ENCODE measurements at places on chromosomes 1 and 21. TPM values are rescaled to one million over a fixed set of nuclear protein-coding genes. Genes with fewer than 3 reads are reported as not detected.

DNA sequence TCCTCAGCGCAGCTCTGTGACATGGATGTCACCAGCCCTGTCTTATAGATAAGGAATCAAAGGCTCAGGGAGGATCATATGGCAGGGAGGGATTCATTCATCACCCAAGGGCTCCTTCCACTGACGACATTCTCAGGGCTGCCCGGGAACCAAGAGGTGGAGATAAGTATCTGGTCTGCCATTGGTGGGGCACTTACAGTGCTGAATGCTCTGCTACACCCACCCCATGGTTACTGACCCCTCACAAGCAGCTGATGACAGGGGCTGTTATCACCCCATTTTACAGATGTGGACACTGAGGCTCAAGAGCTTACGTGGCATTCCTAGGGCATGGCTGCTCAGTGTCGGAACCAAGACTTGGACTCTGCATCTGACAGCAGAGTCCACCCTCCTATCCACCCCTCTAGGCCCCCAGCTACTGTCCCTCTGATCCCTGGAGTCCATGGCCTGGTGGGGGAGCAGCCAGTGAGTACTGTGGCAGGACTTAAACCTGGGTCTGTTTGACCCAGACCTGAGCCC, 155.1 kb downstream of the PTPRU start:
- DNase-seq, result peak; percentile 24

- DNase-seq, result no peak
Observed at GRCh38 chr1:114530224-114530623, 19.2 kb upstream of the TRIM33 start.

Gene NBPF4
- total RNA-seq, result not detected

DNA sequence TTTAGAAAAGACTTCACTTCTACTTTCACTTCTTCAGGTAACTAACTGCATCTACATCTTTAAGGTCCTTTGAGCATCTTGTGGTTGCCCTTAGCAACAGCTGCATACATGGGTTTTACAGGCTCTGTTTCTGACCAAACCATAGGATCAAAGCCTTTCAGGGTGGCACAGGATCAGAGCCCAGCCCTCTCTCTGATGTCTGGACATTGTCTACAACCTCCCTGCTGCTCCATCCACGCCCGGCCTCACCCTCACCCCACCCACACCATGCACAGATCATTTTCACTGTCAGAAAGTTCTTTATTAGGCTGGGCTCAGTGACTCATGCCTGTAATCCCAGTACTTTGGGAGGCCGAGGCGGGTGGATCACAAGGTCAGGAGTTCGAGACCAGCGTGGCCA, 5.2 kb downstream of the NCF2 start:
- DNase-seq, result peak; percentile 47

DNA sequence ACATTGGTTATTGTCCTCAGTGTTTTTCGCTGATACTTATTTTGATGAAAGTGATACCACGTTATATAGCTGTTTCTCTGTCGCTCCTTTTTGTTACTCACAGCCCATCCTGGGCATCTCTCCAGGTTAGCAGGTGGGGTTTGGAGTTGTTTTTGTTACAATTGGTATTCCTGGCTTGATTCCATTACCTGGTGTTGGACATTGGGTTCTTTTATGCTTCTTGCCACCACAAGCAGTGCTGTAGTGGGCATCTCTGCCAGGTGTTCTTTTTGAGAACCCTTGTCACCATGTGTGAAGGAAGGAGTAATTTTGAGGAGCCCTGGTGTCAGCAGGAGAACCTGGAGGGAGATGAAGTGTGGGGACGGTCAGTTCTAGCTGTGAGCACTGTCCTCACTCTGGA, 47.5 kb upstream of the PWP2 start:
- DNase-seq, result peak; percentile 26

- DNase-seq, result no peak
Observed at GRCh38 chr1:94315552-94316116, 78.2 kb upstream of the ARHGAP29 start.

- DNase-seq, result no peak
Observed at GRCh38 chr1:116497656-116498055, 73.2 kb downstream of the CD58 start.

DNA sequence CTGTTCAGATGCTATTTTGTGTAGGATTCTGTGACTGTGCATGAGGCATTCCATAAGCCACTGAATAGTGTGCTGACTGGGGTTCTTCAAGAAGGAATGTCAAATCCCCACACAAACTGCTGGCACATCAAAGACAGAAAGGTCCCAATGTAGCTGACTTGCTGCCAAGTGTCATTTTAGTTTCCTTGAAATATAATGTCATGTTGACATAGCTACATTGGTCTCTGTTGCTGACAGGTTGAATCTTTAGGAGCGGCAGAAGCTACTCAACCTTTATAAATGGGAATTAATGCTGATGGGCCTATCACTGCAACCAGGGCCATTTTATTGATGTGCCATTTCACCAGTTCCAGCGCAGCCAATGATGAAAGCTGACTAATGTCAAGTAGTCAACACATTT, 1110.7 kb upstream of the B3GALT2 start:
- DNase-seq, result no peak

GRCh38 chr1:209106237-209106741, 477.2 kb upstream of the CAMK1G start:
- DNase-seq, result no peak

- DNase-seq, result peak; percentile 55
Observed at GRCh38 chr21:41359286-41359685, 2.5 kb upstream of the MX2 start.

DNA sequence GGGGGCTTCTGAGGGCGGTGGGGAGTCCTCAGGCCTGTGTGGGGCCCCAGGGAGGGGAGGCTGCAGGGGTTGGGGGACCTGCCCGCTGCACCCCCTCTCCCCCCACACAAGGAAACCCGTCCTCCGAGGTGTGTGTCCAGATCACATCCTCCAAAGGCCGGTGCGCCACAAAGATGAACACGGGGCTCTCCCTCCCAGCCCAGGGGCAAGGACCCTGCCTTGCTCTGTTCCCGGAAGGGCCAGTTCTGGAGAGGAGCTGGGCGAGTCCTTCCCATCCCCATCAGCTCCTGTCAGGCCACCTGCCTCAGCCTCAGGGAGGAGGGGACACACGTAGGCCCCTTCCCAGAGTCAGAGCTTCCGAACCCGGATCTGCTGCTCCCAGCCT, 2.5 kb upstream of the TTLL10 start:
- DNase-seq, result no peak

Gene PRRX1
- 46.2 TPM for total RNA-seq

Gene MAP10
- 1.1 TPM for total RNA-seq

DNA sequence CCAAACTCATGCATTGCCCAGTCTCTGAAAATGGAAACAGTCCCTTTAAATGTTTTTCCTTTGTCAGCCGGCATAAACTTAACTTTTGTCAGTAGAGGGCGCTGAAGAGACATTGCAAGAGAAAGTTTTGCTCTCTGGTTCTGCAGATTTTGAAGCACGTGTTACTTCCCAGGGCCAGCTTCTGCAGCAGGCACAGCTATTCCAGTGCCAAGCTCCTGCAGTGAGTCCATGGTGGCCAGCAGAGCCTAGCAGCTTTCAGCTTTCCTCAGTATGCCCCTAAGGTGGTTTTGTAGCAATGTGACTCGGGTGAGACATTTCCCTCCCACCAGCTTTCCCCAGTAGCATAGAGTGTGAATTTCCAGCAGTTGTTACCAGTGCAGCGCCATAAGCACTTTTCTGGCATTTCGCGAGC, 2.6 kb upstream of the IFI44L start:
- no peak for DNase-seq

DNA sequence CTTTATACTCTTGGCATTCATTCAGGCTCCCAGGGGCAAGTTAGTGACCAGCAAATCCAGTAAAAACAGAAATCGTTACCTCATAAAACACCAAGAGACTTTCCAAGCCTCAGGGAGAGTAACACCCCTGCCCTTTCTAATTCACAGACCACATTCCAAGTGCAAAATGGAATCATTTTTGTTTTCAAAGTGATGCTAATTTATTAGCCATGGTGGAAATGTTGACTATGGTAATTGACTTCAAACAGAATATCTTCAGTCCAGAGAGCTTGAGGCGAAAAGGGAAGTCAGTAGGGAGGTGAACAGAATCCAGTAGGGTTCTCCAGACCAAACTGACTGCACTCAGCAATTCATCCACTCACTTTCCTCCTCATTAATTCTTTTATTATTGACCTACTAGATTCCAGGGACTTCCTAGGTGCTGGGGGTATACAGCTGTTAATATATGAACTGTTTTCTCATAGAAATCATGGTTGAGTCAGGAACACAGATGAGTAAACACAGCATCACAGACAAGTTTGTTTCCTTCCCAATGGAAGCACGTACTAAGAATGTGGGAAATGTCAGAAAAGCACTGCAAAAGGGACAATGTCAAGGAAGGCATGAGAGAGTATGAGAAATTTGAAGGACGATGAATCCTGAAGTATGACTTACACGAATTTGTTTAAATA, 388.5 kb upstream of the C1orf87 start:
- DNase-seq, result no peak

Gene NUP210L
- not detected for total RNA-seq

Gene KCNK1
- 2.2 TPM for total RNA-seq

DNA sequence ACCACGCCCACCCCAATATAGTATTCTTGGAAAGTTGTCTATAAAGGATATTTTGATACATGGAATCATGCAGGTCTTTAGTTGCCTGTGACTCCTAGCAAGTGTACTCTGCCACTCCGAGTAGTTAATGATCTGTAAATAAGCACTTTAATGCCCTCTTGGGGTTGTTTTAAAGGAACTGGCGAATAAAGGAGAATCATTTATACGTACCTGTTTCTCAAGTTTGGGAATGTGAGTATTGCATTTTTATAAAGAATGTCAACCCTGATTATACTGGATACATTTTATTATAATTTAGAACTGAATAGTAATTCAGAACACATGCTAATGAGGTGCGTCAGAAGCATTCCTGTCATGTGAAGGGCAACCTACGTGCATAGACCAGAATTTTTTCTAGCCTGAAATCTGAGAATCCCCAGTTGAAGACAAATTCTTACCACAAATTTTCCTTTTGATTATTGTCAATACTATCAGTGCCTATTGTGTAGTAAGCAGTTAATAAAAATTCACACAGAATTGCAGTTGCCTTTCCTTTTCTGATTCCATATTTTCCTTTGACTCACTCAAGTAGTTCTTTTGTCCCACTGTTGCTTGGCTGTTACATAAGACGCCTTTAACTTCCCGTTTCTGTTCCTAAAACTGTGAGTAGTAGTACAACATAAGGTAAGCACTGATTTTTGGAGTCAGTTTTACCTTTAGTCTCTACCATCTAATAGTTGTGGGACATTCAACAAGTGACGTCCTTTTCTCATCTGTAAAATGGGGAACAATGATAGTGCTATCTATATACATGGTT, 5.1 kb downstream of the AHCYL1 start:
- DNase-seq, result no peak

GRCh38 chr1:51119331-51119730, 17.3 kb downstream of the C1orf185 start:
- no peak for DNase-seq

DNA sequence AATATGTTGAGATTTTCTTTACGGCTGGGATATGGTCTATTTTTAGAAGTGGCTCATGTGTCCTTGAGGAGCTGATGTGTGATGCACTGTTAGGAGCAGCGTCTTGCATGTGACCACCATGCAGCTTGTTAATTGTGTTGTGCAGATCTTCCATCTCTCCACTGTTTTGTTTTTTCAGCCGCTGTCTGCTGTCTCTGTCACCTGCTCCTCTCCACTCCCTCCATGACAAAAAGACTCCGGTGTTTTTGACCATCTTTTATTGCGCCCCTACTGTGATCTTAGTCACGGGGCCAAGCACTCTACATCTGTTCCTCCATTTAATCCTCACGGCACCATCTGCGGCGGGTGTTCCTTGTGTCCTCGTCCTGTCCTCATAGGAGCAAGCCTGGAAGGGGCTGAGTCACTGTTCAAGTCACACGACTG, 51.8 kb downstream of the ADARB1 start:
- DNase-seq, result no peak

GRCh38 chr1:200862713-200863415, 9.9 kb upstream of the GPR25 start:
- no peak for DNase-seq

Gene BATF3
- 18.8 TPM for total RNA-seq

- DNase-seq, result no peak
Observed at GRCh38 chr21:15514073-15514946, 215.5 kb upstream of the USP25 start.

Data from mesenteric fat pad (tissue), 1 donor.